Stimulated activated memory B cell treated with anti-CD40 and anti-IgM and Interleukin-4, amounts not matched to agents 10 μg/mL and 1 μg/mL and 100 μg/mL, for 72 hours (primary cell): ENCODE measurements at places on chromosomes 2 and 18.

GRCh38 chr2:1989216-1989615 lies 244.9 kb upstream of the PXDN start:
- H3K4me3 ChIP-seq: no peak overlapping the region
- peaks cover 9% of the 10 kb centered on the region for H3K27me3 ChIP-seq
- H3K36me3 ChIP-seq: no peaks in the 10 kb centered on the region
- no peak overlapping the region for H3K27ac ChIP-seq
- no peak for ATAC-seq

- H3K4me3 ChIP-seq: no peak overlapping the region
- no peaks in the 10 kb centered on the region for H3K36me3 ChIP-seq
- no peak overlapping the region for H3K27ac ChIP-seq
- H3K4me1 ChIP-seq: no peaks in the 10 kb centered on the region
- no peak for ATAC-seq
Observed at GRCh38 chr2:14716319-14716718, 83.8 kb downstream of the LRATD1 start.

- peak overlapping the region; percentile 46 for H3K27ac ChIP-seq
- H3K36me3 ChIP-seq: no peaks in the 10 kb centered on the region
Observed at GRCh38 chr2:118059919-118060478, 28.3 kb upstream of the INSIG2 start.

DNA sequence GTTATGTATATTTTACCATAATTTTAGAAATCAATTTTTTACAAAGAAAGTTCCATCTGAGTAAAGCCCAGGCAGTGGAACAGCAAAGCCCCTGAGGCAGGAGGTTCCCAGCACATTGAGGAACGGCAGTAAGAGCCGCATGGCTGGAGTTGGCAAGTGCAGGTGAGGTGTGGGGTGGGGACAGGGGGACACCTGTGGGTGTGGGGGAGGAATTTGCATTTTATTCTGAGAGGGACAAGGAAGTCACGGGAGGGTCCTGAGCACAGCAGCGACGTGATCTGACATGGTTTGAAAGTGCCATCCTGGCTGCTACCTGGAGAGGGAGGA lies 16.1 kb upstream of the ADI1 start:
- H3K4me3 ChIP-seq: peak overlapping the region; percentile 68
- ATAC-seq: peak; percentile 53
- H3K36me3 ChIP-seq: peaks cover 20% of the 10 kb centered on the region
- no peaks in the 10 kb centered on the region for H3K27me3 ChIP-seq

- ATAC-seq: peak; percentile 72
- H3K27ac ChIP-seq: no peak overlapping the region
- peaks cover 78% of the 10 kb centered on the region for H3K36me3 ChIP-seq
- H3K4me1 ChIP-seq: peaks cover 34% of the 10 kb centered on the region
Observed at GRCh38 chr2:178536037-178536436, 55.8 kb downstream of the PLEKHA3 start.

DNA sequence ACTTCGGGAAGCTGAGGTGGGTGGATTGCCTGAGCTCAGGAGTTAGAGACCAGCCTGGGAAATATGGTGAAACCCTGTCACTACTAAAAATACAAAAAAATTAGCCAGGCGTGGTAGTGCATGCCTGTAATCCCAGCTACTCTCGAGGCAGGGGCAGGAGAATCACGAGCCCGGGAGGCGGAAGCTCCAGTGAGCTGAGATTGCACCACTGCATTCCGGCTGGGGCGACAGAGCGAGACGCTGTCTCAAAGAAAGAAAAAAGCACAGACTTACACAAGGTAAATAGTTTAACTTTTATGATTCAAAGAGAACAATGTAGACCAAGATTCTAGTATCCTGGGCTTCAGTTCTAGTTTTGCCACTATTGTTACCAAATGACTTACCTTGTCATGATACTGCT lies 37.4 kb downstream of the NCKAP1 start:
- H3K27ac ChIP-seq: no peak overlapping the region
- no peak overlapping the region for H3K4me3 ChIP-seq
- no peaks in the 10 kb centered on the region for H3K4me1 ChIP-seq
- H3K27me3 ChIP-seq: peaks cover 23% of the 10 kb centered on the region
